ENCODE measurements at places on chromosomes 12 and 14.

- no peak for DNase-seq
Observed at GRCh38 chr14:32205984-32206383, 2.9 kb upstream of the RNU6-8 start.

GRCh38 chr14:29459531-29459930, 468.1 kb downstream of the PRKD1 start:
- no peak for DNase-seq

DNA sequence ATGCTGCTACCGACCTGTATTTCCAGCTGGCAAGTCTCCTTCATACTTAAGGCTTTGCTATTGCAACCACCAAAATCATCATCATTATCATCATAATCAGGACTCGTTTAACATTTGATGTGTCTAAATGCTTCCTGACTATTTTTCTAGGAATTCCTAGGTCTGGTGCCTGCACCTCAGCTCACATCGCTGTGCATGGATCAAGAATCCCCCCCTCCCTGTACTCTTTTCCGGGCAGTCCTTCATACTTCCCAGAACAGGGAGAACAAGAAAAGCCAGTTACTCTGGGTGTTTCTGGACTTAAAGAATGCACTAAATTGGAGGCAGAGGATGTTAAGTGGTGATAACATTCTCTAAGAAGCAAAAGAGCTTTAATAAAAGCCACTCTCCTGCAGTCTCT, 9.4 kb downstream of the ERP27 start:
- DNase-seq, result peak; percentile 12

DNA sequence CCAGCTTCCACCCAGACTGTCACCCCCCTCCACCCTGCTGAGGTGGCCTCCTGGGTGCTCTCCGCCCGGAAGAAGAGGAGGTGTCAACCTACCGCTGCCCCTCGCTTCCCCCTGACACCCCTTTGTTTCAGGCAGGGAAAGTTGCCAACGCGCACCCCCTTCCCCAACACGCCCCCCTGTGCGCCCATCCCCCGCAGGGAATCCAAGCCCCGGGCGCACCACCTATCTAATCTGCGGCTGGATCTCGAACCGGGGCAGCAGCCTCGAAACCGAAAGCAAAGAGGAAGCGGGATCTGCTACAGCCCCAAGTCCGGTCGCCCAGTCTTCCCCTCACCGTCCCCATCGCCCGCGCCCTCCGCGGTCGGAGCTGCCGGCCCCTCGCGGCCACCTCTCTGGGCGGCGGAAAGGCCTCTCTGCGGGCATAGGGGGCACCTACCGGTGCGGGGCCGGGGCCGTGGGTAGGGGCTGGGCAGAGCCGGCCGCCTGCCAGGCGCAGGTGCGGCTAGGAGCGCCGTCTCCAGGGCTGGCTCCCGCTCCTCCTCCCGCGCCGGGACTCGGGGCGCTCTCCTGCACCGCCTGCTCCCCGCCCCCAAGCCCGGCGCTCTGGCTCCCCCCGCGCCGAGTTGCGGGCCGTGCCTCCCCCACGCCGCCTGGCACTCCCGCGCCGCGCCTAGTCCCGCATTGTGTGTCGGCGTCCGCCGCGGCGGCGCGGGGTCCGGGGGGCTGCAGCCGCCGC, 18.3 kb upstream of the PLEKHH1 start:
- peak; percentile 67 for DNase-seq

Measured in retina (tissue), 1 donor.